ENCODE measurements at places on chromosomes 6 and 20.
A peak's percentile ranks its signal among the peaks of the same experiment; 100 is the strongest.

DNA sequence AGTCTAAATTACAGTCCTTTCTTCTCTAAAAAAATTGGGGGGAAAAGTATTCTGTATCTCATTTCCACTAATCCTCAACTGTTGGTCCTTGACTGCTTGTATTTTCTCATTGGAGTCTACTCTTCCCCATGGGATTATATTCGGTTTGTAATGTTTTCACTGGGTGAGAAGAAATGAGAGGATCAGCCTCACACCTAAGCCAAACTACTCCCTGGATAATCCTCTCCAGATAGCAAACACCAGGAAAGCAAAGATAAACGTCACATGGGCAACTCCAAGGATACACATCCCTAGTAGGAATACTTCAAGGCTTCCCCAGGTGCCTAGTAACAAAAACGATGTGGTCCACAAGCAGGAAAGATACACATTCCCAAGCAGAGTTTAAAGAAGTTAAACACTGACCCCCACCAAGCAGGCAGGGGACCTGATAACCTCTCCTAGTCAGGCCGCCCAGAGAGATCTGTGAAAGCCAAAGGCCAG, 53.9 kb upstream of the SOX4 start:
- DNase-seq = no peak

- DNase-seq = no peak
Observed at GRCh38 chr6:170018422-170018935, 267.1 kb downstream of the ERMARD start.

DNA sequence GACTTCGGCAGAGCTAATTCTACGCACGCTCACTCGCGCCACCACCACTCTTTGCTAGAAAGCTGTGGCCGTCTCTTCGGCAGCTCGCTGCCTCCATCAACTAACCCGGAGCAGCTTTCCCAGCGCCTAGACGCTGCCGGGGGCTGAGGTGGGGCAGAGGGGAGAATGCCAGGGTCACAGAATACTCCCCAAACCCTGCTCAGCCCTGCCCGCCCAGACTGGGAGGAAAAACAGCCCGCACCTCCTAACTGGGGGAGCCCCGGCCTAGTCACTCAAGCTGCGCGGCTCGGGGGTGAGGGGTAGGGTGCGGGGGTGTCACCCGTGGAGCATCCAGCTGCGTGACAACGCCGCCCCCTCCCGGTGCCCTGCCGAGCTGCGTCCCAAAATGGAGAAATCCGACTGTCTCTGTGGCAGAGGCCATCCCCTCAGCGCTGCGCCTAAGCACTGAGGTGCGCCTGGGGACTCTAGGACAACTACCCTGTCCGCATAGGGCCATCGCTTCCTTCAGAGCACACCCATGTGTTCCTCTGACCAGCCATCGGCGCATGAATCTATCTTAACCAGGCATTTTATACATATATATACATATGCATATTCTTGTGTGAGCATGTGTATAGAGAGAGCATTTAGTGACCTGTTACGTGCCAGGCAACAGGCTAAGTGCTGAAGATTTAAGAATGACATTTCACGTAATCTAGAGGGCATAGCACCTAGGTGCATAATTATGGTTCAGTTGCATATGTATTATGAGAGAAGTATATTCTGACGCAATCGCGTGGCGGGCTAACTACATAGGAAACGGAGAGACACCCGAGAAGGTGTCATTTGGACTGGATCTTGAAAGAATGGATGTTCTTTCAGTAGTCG, 1.5 kb upstream of the TENT5A start:
- peak; percentile 89 for DNase-seq

DNA sequence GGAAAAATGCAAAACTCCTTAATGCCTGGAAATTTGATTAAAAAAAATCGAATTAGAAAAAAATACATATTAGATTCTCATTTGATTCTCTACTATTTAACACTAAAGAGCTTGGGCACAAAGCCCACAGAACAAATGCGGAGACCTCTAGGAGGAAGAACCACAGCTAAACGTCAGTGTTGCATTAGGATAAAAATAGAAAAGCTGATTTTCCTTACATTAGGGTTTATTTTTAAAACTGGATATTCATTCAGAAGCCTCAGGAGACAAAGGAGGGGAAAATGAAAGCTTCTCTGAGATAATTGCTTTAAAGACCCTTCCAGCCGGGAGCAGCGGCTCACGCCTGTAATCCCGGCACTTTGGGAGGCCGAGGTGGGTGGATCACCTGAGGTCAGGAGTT, 77.3 kb downstream of the ECT2L start:
- no peak for DNase-seq

DNA sequence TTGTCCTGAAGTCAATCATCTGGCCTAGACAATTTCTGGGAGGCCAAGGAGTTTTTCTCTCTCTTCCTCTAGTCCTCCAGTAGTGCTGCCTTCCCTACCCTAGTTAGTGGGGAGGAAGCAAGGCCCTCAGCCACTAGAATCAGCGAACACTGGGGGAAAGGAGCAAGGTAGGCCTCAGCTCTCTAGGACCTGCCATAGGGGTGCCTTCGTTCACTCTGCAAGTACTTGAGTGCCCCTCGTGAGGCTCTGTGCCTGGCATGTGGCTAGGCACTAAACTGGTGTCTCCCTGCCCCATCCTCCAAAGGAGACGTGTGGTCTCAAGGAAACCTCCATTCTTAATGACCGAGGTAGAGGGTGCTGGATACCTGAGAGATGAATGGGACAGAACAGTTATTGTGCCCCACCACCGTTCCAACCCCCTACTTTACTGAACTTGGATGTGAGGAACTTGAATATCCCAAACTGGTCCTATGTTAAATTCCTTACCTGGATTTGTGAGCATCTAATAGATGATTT, 1.1 kb downstream of the DEF6 start:
- DNase-seq = peak; percentile 26

GRCh38 chr6:36492092-36492491, 49.3 kb downstream of the KCTD20 start:
- no peak for DNase-seq

GRCh38 chr6:1574083-1574761, 35.5 kb upstream of the FOXC1 start:
- no peak for DNase-seq

DNA sequence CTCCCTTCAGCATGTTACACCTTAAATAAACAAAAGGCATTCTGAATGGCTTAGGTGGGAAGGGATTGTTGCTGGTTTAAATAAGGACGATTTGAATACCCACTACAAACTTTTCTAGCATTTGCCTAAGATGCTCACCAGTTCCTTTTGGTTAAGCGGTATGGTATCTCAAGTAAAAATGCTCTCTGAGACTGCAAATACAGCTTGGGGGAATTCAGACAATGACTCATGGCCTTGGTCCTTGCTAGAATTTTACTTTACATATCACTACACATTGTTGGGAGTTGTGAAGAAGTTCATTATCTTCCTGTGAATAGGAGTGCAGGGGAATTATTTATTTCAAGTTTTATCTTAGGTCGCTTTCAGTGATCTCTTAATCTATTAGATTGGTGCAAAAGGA, 670.7 kb downstream of the UTRN start:
- DNase-seq = no peak

DNA sequence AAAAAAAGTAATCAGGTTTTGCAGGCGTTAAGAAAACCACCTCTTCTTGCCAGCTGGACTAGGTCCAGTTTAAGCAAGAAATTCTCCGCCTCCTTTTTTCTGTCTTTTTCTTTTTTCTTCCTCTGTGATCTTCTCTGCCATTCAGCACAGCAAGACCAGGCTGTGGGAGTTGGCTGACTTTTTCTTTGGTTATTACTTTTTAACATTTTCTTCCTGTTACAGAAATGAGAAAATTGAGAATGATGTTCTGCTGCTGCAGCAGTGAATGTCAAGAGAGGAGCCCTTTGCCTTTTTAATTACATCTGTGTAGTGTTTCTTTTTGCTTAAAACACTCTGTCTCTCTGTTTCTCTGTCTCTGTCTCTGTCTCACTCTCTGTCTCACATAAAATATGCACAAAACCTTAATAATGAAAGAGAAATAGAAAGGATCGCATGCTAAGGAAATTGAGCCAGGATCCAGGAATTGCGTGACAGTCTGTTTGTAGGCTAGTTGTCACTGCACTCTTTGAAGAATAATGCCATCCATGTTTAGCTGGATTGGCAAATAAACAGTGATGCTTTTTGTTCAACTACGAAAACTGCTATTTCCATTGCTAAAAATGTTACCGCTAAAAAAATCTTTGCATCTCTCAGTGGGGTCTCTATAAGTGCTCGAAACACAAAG, 103.2 kb upstream of the SUPT3H start:
- DNase-seq = no peak

GRCh38 chr20:62539198-62540045, 63.6 kb upstream of the GATA5 start:
- DNase-seq = no peak

GRCh38 chr6:70110126-70111022, 192.5 kb downstream of the COL9A1 start:
- DNase-seq = no peak

DNA sequence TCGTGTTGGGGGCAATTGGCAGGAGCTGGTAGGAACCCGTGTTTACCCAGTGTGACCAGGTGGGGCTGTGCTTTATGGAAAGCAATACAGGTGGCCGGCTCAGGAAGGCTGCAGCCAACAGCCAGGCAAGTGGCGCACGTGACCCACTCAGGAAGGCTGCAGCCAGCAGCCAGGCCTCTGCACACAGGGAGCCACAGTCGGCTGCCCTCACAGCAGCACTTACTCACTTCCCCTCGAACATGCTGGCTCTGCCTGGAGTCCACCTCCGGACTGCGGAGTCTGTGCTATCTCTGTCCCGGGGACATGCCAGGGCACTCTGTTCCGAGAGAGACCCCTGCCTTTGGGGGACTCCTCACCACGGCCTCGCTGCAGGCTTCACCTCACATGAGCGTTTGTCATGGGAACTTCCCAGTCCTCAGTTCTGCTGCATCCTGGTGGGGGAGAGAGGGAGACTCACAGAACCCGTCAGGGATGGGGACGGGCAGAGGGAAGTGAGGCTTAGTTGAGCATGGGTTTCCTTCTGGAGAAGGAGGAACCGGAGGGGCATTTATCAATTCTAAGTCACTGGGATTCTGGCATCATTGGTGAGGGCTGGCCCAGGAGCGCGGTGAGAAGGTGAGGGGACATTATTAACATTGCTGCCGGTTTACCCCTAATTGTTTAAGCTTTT, 76.8 kb downstream of the TTLL2 start:
- no peak for DNase-seq

- DNase-seq = no peak
Observed at GRCh38 chr6:129133770-129134192, 250.8 kb downstream of the LAMA2 start.

DNA sequence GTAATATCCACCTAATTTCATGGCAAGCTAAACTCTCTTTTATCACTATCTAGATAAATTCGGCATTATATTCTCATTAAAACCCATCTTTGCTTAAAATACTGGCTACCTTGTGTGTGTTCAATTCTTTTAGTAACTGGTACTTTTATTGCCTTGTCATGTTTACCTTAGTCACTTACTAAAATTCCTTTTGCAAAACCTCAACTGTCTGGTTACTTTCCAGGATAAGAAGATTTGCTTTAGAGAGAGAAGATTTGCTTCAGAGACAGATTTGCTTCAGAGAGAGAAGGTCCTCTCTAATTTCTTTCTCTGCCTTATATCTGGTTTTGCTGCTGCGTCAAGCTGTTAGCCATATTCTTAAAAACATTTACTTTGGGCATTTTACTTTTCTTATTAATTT, 151.5 kb upstream of the MLIP start:
- DNase-seq = no peak

GRCh38 chr6:45923831-45924391, 91.7 kb downstream of the CLIC5 start:
- DNase-seq = no peak

DNA sequence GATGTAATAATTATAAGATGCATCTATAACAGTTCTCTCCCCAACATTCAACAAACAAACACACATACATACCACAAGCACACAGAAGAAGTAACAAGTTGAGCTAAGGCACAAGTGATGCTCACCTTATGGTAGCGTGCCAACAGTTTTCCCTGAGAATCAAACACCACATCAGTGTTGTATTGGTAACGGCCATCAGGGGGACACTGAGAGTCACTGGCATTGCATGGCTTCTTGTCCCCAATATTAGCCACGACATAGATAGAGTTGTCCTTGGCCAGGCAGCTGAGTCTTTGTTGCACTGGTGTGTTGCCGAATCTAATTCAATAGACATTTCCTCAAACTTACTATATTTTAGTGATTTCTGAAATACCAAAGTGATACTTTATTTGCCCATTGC, 14.8 kb upstream of the VNN1 start:
- DNase-seq = no peak

DNA sequence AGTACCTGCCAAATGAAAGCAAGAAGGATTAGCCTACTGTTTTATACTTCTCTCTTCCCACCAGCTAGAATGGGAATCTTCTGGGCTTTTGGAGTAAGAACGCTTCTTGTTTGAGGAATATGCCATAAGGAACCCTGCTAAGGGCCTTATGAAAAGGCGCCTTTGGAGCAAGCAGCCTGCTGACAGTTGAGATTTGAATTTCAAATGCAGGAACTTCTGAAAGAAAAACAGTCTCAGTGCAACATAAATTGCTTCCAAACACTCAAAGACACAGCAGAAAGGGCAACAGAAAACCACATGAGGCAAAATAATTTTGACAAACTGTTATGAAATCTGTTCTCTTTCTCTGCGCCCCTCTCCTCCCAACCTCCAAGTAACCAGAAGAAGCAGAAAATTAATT, 149.4 kb upstream of the B3GAT2 start:
- no peak for DNase-seq

DNA sequence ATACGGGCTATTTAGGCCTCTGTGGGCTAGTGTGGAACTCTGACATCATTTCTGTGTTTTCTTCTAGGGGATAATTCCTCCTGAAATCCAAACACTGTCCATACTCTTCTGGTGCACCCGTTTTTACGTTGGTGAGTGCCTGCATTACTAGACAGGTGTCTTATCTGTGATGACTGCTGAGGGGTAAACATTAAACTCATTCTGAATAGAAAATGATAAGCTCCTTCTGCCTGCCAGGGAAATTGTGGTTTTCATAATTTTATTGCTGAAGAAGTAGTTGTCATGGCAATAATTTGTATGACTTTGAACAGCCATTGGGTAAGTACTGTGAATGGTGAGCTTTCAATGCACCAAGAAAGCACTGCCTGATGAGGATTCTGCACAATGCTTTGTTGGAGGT, 705.6 kb downstream of the UTRN start:
- no peak for DNase-seq

DNA sequence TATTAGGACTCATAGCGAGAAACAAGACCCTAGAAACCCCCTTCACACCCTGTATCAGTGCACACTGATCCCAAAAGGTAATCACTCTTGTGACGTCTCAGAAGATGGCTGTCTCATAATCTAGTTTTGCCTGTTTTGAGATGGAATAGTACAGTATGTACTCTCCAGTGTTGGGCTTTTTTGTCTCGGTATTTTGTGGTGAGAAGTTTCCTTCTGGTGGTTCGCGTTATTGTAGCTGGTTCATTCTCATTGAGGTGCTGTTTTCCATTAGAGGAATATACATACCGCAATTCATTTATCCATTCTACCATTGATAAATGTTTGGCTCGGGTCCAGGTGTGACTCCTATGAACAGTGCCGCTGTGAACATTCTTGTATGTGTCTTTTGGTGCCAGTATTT, 27.9 kb upstream of the MAP3K4 start:
- DNase-seq = no peak

- DNase-seq = no peak
Observed at GRCh38 chr6:10740061-10740460, 7.5 kb upstream of the TMEM14B start.
